Naive thymus-derived CD8-positive, alpha-beta T cell (primary cell): ENCODE measurements at places on chromosomes 7 and 10.

DNA sequence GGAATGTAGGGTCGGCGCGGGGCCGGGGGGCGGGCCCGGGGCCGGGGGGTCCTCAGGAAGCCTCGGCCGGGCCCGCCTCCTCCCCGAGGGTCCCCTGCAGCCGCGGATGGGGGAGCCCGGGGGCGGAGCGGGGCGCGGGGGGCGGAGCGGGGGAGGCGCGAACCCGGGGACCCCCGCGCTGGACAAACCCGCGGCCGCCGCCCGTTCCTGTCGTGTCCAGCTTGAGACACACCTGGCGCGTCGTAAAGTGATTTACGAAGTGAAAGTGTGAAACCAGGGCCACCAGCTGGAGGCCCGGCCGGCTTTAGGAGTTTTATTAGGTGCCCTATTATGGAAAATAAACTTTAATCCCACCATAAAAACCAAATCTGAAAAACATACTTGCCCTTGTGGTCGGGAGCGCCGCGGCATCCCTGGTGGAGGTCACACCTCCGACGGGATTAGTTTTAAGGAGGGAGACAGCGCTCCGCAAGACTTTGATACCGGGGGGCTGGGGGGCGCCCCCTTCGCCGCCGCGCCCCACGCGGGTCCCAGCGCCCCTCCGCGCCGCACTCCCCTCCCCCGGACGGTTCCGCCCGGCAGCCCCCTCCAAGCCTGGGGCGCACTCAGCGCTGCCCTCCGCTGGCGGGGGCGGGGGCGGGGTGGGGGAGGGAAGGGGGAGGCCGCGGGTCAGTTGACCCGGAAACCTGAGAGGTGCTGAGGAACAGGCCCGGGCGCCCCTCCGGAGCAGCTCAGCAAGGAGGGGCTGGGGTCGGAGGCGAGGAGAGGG is 10.3 kb downstream of the MNX1 start:
- H3K27me3 ChIP-seq = peaks cover 94% of the 10 kb centered on the region
- DNase-seq = no peak
- H3K27ac ChIP-seq = no peak overlapping the region
- H3K36me3 ChIP-seq = no peaks in the 10 kb centered on the region

GRCh38 chr10:4848356-4849041 is 22.5 kb downstream of the AKR1E2 start:
- peaks cover 6% of the 10 kb centered on the region for H3K4me1 ChIP-seq
- no peak for DNase-seq
- H3K27me3 ChIP-seq = no peaks in the 10 kb centered on the region
- peaks cover 6% of the 10 kb centered on the region for H3K36me3 ChIP-seq
- no peak overlapping the region for H3K27ac ChIP-seq
- H3K4me3 ChIP-seq = no peak overlapping the region

- no peaks in the 10 kb centered on the region for H3K36me3 ChIP-seq
- no peak overlapping the region for H3K27ac ChIP-seq
Measured at GRCh38 chr10:120734483-120735078, 116.6 kb upstream of the WDR11 start.

GRCh38 chr7:11592699-11593098 is 239.3 kb downstream of the THSD7A start:
- H3K27ac ChIP-seq = no peak overlapping the region
- no peak for DNase-seq
- H3K27me3 ChIP-seq = no peaks in the 10 kb centered on the region
- no peaks in the 10 kb centered on the region for H3K4me1 ChIP-seq
